ENCODE measurements at places on chromosomes 12 and 14.

DNA sequence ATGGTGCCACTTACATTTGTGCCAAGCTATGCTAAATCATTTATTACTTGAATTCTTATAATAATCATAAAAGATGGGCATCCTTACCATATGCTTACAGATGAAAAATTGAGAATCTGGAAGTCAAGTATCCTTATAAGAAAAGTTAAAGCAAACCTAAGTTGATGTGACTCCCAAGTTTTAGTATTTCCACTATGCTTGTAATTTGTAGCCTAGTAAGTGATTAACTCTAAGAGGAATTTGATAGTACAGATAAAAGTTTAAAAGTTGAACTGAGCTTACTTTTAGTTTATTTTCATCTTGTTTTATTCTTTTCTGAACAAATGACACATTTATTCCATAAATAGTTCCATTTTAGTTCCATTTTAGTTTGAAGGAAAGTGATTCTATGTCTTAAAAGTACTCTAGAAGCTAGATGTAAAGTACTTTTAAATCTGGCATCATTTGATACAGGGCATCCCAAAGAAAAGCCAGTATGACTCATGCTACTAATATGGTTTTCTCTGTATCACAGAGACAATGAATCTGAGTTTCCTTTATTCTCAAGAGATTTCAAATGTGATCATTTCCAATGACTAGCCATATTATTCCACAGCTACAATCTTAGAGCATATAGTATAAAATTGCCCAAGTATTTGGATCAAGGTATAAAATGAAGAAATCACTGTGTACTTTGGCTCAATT, 596.0 kb downstream of the SLC16A7 start:
- DNase-seq = no peak

- no peak for DNase-seq
Observed at GRCh38 chr14:53295985-53296582, 143.0 kb upstream of the DDHD1 start.

GRCh38 chr14:73189651-73190050, 47.7 kb upstream of the PAPLN start:
- DNase-seq = no peak

DNA sequence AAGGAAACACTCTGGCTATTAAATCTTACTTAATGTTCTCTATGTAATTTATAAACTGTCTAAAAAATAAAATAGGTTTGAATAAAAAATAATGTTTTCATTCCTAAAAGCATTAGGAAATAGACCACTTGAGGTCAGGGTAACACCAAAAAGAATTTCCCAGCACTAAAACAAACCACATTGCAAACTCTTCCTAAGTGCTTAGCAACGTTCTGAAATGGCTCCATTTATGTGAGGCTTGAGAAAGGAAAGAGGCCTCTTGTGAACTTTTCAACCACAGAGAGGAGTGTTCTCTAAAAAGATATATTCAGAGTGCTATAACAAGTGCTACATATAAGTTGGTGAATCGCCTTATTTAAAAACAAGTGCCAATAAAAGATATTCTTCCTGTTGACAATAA, 42.7 kb downstream of the ALX1 start:
- DNase-seq = no peak

- DNase-seq = no peak
Observed at GRCh38 chr12:122875590-122876220, 20.2 kb downstream of the VPS37B start.

DNA sequence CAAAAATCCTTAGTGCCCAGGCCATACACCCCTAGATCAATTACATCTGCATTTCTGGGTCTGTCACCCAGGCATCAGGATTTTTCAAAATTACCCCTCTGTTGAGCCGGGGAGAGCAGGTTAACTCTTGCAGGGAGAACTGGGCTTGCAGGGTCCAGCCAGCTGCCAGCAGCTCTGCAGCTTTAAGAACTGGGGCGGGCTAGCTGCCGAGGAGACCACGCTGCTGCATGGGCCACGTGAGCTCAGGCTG, at the start of gene DGLUCY:
Gene DGLUCY (plus strand): TSS at position 245 of the 250 bp plus-strand sequence. CDS start 46,222 bp downstream, outside the sequence.
- DNase-seq = no peak

GRCh38 chr12:127680516-127680915, 586.5 kb upstream of the TMEM132C start:
- no peak for DNase-seq

DNA sequence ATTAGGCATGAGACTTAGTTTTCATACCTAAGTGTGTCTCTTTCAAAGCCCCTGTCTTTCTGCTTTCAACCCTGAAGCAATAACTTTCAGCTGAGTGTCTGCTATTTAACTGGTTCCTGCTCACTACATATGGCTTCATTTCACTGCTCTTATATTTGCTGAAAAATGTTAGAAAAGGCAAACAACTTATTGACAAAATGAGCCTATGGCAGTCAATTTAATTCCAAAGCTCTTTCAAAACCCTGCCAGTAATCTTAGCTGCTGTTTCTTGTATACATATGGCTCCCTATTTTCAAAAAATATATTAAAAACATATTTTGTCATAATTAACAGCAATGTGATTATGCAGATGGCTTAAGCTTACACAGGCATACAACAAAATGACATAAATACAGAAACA, 334.1 kb upstream of the MGAT4C start:
- DNase-seq = no peak

DNA sequence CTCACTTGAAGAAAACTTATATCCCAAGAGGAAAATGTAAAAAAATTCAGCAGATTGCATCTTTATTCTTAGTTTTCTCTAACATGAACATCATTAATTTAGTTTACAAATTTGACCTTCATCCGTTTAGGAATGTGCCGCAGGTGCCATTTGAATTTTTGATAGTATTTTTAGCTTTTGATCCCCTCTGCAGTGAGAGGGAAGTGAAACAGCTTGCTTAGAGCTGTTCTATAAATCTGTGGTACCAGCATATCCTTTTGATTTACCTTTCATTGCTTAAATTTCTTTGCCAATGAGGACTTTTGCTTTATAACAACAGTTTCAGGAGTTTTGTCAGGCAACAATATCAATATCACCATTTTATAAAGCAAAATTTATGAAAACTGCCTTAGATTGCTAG, 32.7 kb downstream of the DUSP6 start:
- no peak for DNase-seq

GRCh38 chr12:89154743-89155499, 197.4 kb downstream of the DUSP6 start:
- DNase-seq = no peak

- DNase-seq = no peak
Observed at GRCh38 chr14:22524115-22524783, 64.8 kb downstream of the DAD1 start.

DNA sequence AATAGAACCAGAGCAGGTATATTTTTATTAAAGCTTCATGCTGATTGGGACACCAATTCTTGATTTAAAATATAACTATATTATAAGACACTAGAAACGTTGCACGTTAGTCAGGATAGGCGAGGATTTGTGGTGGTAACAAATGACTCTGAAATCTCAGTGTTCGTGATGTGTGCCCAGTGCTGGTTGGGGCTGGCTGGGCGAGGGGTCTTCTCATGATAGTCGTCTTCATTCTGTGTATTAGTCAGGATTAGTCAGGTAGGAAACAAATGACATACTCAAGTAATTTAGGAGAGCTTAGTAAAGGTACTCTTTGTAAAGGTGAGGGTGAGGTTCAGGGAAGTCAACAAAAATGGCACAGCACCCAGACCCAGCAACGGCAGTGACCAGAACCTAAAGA, 73.9 kb upstream of the HIF1A start:
- no peak for DNase-seq

GRCh38 chr12:116484807-116485206, 74.4 kb upstream of the MAP1LC3B2 start:
- DNase-seq = no peak

DNA sequence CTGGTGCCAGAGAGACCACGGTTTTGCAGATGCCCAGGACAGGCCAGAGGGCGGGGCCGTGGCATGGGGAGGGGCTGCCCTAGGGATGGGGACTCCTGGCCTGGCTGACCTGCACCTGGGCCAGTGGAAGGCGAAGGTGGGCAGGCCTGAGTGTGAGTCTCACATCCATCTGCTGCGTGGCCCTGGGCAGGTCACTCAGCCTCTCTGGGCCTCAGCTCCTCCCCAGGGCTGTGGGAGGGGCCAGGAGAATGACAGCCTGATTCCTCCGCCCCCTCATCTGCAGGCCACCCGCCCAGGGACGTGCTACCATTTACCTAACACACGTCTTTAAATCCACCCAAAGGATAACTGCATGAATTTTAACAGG, 90.9 kb downstream of the GALNT9 start:
- no peak for DNase-seq

DNA sequence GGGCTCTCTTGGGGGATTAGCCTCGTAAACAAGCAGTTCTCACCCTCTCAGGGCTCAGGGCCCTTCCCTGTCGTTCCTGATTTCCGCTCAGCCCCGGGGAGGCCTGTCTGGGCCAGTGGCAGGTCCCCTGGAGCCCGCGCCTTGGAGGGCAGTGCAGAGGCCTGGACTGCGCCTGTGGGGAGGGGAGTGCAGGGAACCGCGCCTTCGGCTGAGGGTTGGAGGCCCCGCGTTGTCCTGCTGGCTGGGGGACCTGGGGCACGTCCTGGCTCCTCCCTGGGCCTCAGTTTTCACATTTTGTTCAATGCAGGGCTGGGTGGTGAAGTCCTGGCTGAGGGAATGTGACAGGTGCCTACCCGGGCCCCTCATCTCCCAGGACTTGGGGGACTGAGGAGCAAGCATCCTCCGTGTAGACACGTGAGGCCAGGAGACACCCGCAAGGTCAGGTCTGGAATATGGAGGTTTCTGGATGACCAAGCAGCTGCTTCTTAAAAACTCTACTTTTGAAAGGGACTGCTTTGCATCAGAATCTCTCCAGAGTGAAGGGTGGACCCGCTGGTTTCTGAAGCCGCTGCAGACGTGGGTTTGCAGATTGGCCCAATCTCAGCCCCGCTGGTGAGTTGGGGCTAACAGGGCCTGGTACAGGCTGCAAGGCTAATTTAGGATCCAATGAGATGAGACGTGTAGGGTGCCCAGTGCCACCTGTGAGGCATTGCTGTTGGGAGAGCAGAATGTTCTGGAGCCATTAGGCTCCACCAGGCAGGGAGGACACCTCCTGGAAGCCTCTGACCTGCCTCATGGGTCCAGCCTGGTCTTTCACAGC, 80.2 kb downstream of the KIF26A start:
- DNase-seq = no peak

GRCh38 chr14:29111554-29111953, 345.0 kb downstream of the FOXG1 start:
- no peak for DNase-seq

DNA sequence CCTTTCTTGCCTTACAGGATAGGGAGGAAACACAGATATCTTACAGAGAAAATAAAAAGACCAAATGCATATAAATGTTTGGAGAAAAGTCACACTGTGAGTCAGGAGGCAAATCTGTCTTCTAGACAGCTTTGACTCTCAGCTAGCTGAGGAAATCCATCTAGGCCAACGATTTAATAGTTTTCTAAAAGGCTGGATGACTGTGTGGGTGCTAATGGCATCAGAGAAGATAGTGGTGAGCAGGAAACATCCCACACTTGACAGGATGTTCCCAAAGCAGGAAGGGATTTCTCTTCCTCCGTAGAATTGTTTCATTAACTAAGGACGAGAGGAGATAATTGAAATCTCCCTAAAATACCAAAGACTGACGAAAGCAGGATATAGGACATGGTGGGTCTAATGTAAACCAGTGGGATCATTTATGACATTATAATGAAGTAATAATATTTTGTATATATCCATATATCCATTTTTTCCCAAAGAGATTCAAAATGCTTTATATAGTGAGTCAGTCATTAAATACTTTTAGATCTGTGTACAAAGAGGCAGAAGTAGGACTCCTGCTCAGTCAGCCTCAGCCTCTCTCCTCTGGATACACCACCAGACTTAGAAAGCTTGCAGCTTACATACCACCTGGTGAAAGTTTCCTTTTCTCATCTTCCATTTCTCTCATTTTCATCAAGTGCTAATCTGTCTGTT, 44.3 kb upstream of the PSMA6 start:
- no peak for DNase-seq

DNA sequence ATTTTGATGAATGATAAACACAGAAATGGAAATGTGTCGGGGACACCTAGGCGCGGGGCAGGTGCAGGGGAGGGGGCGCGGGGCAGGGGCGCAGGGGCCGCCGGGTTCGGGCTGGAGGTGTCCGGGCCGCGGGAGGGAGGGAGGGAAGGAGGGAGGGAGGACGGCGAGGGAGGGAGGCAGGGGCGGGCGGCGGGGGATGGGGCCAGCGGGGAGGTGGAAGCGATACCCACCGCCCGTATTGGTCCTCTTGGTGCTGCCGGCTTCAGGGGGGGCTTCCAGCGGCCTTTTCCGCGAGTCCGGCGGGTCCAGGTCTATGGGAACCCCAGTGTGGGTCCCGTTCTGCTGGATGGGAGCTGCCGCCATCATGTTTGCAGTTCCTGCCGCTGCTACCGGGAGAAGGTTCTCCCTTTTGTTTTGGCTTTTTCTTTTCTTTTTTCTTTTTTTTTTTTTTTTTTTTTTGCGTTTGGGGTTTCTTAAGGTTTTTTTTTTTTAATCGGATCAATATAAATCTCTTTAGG, 703 bp downstream of the NOVA1 start:
- no peak for DNase-seq

DNA sequence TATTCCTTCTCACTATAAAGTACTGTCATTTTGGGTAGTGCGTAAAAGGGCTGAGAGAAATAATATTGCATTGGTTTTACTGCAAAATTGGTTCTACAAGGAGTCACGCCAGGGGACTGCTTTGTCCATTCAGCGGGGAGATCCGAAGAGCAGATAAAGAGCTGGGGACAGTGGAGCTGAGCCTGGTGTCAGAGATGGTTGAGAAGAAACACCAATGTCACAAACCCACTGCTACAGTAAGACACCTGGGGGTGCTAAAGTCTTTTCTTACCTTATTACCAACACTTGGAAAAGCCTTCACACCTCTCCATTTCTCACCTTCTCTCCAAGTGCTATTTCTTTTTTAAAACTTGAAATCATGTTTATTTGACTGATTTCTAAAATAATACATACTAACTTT, 14.1 kb downstream of the IL31 start:
- no peak for DNase-seq

- no peak for DNase-seq
Observed at GRCh38 chr14:98906123-98906995, 365.6 kb downstream of the BCL11B start.

- no peak for DNase-seq
Observed at GRCh38 chr12:94676031-94676641, 25.8 kb upstream of the TMCC3 start.

Data from stimulated activated CD4-positive, alpha-beta T cell treated with anti-CD3 and anti-CD28 coated beads, Interleukin-4, amount 100 ng/mL, for 4 hours (primary cell).